ENCODE measurements at places on chromosomes 13 and 19.

DNA sequence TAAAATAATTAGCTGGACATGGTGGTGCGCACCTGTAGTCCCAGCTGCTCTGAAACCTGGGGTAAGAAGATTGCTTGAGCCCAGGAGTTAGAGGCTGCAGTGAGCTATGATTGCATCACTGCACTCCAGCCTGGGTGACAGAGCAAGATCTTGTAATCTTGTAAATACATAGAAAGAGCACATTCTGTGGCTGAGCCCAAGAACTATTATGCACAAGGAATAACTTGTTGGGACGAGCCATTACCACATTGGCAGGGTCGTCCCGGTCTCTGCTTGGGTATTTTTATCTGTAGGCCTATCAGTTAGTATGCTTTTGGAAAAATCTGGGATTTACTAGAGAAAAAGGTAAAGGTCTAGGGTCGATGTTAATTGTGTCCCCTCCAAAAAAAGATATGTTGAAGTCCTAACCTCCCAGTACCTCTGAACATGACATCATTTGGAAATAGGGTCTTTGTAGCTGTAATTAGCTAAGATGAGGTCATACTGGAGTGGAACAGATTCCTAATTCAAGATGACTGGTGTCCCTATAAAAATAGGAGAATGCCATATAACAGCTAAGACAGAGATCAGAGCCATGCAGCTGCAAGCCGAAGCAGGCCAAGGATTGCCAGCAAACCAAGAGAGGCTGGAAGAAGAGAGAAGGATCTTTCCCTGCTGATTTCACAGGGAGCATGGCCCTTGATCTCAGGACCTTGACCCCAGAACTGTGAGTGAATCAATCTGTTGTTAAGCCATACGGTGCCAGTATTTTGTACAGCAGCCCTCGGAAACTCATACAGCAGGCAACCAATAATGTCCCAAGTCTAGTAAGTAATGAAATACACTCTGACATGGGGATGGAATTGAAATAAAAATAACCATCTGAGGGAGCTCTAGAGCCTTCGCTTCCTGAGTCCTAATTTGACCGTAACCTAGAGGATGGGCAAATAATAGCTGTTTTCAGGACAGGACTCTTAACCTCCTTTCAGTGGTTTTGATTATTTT is 77.0 kb downstream of the TM9SF2 start:
- DNase-seq, result no peak

DNA sequence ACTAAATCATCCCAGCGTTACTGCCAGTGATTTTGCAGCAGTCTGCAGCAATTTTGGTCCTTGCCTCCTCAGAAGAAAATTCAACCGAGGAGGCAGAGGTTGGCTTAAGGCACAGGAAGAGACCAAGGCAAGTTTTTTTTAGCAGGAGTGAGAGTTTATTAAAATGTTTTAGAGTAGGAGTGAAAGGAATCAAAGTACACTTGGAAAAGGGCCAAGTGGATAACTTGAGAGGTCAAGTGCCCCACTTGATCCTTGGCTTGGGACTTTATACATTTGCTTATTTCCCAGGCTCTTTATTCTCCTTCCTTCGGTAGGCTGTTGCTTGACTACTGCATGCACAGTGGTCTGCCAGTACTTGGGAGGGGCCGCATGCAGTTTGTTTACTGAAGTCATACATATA is 2.9 kb upstream of the ZNF134 start:
- no peak for DNase-seq

- no peak for DNase-seq
Measured at GRCh38 chr19:39871362-39871761, 25.2 kb upstream of the FBL start.

DNA sequence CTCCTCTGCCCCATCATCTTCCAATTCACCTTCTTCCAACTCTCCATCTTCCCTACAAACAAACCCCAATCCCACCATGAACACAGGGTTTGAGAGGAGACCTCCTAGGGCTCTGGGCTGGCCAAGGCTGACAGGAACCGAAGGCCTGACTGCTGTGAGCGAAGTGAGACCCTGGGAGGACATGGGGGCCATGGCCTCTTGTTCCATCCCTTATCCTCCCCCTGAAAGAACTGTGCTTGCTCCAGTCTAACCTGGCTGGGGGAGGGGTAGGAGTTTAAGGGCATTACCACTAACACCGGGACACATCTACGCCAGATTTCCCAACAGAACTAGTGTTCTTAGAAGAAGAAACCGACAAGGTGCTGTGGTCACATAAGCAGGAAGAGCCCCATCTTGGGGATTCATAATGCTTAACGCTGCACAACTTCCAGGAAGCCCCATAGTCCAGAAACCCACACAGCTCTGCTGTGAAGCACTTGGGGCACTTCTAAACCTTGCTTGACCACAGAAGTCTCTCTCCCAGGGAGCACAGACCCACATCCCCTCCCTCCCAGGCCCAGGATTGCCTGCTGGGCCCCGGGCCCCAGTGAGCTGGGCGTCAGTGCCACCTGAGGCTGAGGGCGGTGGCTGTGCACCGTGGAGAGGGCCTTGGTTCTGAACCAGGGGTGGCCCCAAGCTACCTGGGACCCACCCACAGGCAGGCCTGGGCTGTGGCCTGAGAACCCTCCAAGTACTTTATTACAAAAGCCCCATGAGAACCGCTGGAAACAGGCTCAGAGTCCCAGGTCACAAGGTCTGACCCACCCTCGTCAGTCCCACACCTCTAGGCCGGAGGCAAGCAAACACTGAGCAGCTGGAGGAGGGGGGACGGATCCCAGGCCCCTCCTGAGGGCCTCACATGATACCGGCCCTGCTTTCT is 18.8 kb downstream of the ZC3H4 start:
- DNase-seq, result no peak

DNA sequence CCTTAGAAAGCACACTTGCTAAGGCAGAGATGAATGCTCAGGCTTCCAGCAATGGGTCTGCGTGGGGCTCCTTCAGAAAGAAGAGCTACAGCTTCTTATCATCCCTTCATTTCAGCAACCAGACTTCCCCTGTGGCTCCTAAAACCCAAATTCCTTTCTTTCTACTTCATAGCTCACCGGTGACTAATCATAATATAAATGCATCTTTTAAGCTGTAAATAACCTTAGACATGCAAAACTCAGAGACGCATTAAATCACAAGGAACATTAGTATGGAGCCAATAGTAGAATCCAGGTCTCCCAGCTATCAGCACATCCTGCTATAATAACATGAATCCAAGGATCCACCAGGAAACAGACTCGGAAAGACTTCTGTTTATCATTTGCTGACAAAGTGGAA is 375.6 kb downstream of the COG6 start:
- no peak for DNase-seq

GRCh38 chr13:80547885-80548825 is 207.2 kb upstream of the SPRY2 start:
- no peak for DNase-seq

GRCh38 chr13:20873348-20873747 is 29.2 kb downstream of the XPO4 start:
- no peak for DNase-seq

GRCh38 chr19:29399804-29400203 is 126.0 kb upstream of the VSTM2B start:
- DNase-seq, result no peak

DNA sequence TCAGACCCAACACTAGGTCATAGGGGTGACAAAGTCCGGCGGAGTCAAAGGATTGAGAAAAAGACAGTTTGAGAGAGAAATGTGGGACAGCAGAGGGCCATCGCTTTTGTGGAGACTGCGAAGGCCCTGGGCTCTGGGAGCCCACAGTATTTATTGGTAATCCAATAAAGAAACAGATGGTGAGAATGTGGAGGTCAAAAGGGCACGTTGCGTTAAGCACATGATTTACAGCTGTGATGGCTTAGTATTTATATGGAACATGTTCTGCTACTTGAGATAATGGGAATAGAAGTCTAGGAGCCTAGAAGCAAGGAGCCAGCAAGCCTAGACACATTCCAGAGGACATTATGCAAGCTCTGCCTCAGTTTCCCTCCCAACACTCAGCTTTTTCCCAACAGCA is 2521.1 kb downstream of the PCDH9 start:
- no peak for DNase-seq

GRCh38 chr19:34332027-34332760 is 32.8 kb upstream of the GPI start:
- DNase-seq, result no peak

DNA sequence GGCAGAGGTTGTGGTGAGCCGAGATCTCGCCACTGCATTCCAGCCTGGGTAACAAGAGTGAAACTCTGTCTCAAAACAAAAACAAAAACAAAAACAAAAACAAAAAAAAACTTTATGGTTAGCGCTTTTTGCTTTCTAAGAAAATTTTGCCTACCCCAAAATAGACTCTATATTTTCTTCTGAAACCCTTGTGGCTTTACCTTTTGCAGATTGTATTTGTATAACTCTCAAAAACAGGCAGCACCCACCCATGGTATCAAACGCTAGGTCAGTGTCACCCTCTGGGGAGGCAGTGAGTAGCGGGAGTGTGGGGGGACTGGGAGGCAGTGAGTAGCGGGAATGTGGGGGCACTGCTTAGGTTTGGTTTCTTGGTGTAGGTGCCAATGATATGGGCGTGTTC is 7.5 kb upstream of the SLC39A3 start:
- no peak for DNase-seq

DNA sequence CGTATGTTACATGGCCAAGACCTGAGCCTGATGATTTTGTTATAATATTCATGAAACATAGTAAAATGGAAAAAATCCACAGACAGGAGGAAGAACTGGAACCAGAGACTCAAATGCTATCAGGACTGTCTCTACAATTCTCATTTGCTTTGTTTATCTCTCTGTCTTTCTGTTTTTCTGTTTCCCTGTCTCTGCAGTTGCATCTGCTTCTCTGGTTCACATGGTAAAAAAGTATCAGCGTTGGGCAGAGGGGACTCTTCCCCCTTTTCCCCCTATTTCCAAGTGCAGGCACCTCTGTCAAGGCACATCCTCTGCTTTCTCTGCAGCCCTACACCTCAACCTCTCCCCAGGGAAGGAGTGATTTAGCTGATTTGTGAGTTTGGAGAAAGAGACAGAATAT is 41.2 kb upstream of the VWA8 start:
- no peak for DNase-seq

- DNase-seq, result no peak
Measured at GRCh38 chr13:25179011-25179410, 6.9 kb upstream of the AMER2 start.
